ENCODE measurements at places on chromosomes 1 and 21.

GRCh38 chr1:189607477-189608096 is 870.1 kb downstream of the BRINP3 start:
- no peak for DNase-seq

GRCh38 chr1:184020855-184021254 is 16.7 kb downstream of the COLGALT2 start:
- DNase-seq, result no peak

GRCh38 chr1:185813401-185813979 is 79.3 kb downstream of the HMCN1 start:
- DNase-seq, result peak; percentile 68

GRCh38 chr1:230195199-230195598 is 128.2 kb downstream of the GALNT2 start:
- no peak for DNase-seq

DNA sequence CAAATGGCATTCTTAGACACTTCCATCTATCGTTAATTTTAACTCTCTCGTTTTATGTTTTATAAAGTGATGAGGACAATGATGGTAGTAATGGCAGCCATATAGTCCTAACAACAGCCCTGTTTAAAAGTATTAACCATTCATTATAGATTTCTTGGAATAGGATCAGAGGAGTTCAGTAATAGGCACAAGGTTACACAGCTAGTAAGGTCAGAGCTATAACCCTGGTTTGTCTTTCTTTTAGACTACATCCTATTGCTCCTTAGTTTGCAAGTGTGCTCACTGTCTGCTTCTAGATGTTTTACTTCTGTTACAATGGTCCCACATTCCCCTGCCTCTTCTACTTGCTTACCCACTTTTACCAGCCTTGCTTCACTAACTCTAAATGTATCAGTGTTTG is 50.9 kb downstream of the TLCD4 start:
- DNase-seq, result no peak

DNA sequence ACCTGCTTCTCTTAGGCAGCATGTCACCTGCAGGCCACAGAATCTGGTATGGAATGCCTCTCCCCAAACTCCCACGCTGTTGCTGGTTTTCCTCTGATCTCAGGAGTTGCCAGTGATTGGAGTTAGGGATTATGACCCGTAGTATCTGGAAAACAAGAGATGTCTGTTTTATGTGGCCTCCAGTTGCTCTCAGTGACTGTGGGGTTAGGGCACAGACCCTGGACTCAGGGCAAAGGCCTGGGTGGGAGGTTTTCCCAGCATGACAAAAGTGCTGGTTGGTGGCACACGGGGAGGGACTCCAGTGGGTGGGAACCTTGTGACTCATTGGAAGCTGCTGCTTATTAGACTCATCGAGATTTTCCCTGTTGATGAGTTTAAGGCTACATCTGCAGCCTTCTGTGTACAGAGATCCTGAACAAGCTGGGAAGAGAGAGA is at the start of gene NR1I3:
Gene NR1I3 (minus strand): TSS at position 165 of the 435 bp plus-strand sequence. CDS start 1,638 bp downstream, outside the sequence.
- no peak for DNase-seq

DNA sequence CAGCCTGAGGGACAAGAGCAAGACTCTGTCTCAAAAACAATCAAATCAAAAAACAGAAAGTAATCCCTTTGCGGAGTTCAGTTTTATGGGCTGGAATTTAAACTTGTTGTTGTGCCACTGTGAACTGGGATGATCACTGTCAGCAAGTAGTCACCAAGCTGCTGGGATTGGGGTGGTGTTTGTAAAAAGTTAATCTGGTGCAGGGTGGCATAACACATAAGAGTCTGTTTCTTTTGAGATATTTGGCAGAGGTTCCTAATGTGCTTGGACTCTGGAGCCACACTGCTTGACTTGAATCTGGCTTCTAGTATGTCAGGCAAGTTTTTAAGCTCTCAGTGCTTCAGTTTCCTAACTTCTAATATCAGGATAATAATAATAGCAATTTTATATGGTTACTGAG is 6.6 kb downstream of the CLIC4 start:
- no peak for DNase-seq

DNA sequence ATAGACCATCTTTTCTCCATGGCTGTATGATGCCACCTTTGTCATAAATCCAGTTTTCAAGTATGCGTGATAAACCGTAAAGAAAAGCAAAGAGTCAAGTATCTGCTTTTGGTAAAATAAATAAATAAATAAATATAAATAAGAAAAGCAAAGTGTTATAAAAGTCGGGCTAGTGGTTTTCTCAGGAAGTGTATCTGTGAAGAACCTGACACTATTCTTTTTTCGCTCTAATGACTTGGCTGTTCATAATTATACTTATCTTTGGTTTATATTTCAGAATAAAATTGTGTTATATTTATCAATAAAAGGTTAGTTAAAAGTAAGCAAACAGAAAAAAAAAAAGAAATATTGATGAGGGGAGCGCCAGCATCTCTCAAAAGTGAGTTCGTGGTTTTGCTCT is 594 bp upstream of the EXO5 start:
- DNase-seq, result no peak

DNA sequence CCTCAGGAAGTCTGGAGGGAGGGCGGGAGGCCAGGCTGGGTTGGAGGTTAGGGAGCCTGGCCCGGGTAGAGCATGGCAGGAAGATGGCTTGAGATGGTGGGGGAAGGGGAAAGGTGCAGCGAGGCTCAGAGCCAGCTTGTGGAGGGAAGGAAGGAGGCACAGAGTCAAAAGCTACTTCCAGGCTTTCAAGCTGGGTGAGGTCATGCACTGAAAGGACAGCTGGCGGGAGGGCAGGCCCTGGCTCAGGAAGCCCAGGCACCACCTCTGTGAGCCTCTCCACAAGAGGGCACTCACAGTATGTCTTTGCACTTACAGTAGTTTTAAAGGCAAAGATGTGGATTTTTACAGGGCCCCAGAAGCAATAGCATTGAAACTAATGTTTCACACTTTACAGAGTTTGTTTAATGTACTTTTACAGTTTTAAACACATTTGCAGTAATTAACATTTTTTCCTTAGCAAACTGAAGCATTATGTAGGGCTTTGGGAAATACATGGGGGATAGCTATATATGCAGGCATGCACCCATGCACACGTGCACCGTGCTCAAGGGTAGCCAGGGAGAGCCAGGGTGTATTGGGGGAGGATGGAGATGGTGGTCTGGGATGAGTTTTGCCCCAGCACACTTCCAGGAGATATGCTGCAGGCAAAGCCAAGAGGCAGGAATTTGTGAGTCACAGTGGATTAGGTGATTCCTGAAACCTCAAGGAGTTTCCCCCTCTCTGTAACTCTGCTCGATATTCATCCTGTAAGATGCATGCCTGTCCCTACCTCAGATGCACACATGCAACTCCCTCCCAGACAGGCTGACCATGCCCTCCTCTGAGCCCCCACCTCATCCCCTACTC is 6.1 kb upstream of the ADAM15 start:
- peak; percentile 81 for DNase-seq

GRCh38 chr1:163981500-163982030 is 577.4 kb upstream of the PBX1 start:
- DNase-seq, result no peak

DNA sequence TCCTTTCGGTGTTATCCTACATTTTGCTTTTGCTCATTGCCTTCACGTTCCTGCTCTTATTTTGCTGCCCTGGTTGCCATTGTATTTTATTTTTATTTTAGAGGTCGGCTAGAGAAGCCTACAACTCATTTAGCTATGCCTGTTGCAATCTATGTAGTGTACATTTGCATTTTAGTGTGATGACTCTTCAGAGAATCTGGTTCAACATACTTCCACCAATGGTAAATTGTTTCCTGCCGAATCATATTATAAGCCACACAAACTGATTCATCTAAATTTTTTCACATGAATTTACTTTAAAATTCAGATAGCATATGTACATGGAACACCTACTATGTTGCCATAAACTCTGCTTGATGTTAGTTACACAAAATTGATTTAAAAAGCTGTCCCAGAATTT is 1596.9 kb downstream of the PLA2G4A start:
- DNase-seq, result peak; percentile 20

DNA sequence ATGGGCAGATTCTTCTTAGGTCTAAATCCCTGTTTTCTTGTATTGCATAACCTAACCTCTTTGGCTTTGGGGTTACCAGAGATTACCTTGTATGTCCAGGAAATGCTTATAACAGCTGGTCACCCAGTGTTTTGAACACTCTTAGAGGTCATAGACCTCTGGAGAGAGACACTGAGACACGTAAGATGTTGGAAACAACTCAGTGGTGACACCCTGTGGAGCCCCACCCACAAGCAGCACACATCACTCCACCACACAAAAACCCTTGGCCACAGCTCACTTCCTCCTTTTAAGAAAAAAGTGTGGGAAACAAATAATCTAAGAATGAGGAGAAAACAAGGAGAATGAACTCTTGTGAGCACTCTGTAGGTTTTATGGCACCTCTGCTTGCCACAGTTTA is 26.3 kb upstream of the CYP4B1 start:
- DNase-seq, result no peak

DNA sequence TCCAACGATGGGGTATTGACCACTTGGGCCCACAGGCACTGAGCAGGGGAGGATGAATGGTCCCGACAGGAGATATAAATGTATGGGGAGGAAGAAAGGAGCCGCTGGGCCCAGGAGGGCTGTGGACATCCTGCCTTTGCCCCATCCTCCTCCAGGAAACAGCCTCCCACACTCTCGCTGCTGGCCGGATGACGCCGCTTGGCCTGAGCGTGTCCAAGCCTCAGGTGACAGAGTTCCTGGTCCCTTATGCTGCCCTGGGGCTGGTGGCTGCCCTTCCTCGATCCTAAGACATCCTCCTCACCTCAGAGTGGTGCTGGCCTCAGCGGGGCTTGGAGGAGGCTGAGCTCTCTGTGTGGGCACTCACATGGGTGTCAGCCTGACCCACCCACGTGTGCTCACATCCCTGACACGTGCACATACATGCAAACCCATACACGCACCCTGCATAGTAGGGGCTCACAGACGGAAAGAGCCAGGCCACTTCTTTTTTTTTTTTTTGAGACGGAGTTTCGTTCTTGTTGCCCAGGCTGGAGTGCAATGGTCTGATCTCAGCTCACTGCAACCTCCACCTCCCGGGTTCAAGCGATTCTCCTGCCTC is 5.9 kb upstream of the SERINC2 start:
- DNase-seq, result no peak

DNA sequence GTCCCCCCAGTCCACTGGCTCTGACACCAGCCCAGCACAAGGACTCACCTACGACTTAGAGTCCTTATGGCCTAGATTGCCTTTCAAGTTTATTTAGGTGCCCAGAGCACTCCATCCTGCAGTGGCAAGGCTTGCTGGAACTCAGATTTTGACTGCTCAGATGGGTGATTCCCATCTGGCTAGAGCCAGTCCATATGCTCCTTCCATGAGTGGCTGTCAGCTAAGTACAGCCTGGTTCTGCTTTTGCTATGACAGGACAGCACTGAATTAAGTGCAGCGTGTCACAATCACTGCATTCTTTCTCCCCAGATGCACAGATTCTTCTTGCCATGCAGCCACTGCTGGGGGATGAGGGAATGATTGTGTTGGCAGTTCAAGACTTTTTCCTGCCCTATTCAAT is 43.8 kb downstream of the GPR52 start:
- DNase-seq, result no peak

- DNase-seq, result no peak
These were observed 45.3 kb upstream of the MCOLN3 start for GRCh38 chr1:85093644-85094043.

- DNase-seq, result no peak
These were observed 81.1 kb upstream of the BTG3 start for GRCh38 chr21:17693801-17694200.

- no peak for DNase-seq
These were observed 18.0 kb downstream of the AGPAT3 start for GRCh38 chr21:43882952-43883545.

DNA sequence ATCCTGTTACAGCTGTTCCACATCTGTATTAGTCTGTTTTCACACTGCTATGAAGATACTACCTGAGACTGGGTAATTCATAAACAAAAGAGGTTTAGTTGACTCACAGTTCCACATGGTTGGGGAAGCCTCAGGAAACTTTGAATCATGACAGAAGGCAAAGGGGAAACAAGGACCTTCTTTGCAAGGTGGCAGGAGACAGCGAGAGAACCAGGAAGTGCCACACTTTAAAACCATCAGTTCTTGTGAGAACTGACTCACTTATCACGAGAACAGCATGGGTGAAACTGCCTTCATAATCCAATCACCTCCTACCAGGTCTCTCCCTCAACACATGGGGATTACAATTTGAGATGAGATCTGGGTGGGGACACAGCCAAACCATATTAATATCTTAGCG is 110.3 kb upstream of the TRABD2B start:
- DNase-seq, result no peak

DNA sequence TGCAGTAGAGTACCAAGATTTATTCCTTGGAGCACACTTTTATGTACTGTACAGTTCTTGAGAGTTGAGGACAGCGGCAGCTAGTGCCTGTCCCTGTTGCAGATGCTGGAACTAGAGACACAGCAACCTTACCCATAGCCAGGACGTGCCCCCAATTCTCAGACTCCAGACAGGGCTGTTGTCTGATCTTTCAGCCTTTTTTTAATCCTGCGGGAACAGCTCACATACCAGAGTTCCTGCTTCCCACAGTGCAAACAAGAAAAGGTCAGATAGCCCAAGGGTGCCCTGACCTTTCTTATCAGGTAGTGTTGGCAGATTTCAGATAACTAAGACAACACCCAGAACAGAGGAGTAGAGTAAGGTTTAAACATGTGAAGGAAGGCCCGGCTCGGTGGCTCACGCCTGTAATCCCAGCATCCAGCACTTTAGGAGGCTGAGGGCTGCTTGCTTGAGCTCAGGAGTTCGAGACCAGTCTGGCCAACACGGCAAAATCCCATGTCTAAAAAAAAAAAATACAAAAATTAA is 78.5 kb downstream of the DOP1B start:
- no peak for DNase-seq

DNA sequence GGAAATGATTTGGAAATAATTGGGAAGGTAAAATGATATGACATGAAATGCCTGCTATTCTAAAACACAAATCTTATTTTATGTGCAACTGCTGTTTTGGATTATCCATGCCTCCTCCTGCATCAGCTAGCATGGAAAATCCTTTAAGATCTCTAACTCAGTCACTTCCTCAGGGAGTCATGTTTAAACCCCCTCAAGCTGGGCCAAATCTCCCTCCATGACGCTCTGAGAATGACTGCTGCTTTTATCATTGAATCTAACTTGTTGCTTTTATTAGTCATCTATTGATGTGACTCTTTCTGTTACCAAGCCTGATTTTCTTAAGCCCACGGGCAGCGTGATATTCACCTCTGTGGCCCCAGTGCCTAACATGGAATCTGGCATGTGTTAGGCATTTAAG is 324.8 kb downstream of the DISC1 start:
- DNase-seq, result no peak

DNA sequence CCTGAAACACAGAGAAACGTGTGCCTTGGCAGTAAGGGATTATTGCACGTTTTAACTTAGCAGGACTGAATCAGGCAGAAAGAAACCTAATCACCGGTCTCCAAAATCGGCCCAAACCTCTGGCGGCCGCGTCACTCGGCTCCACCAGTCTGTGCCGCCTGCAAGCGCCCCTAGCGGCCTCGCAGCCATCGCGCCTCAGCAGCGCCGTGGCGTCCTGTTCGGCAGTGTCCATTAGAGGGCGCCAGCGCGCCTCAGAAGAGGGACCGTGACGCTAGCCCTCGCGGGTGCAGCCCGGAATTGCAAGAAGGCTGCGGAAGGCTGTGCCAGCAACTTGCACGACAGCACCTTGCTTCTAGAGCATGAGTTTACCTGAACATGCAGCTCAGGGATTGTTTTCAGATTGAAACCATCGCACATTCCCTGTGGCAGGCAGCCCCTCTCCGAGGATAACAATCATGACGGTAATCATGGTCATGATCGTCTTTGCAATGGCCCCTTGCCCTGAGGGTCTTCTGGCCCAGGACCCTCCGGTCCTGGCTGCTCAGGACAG is 164.4 kb downstream of the TRIM33 start:
- DNase-seq, result peak; percentile 99

All from astrocyte of the hippocampus (primary cell).